Muscle of leg (tissue), 16 donors: ENCODE measurements at places on chromosomes 1 and 21. TPM values are rescaled to one million over a fixed set of nuclear protein-coding genes. Genes with fewer than 3 reads are reported as not detected.

Gene EXO1
- 6.4 TPM for total RNA-seq

Gene CELA2B
- 2.7 TPM for total RNA-seq

Gene CDCA8
- total RNA-seq = 2.2 TPM

- H3K36me3 ChIP-seq = no peaks in the 10 kb centered on the region
- no peak for DNase-seq
- no peak overlapping the region for H3K27ac ChIP-seq
- H3K4me3 ChIP-seq = no peak overlapping the region
Observed at GRCh38 chr1:111320066-111320879, 29.6 kb downstream of the CHIA start.

GRCh38 chr1:18861082-18861481 is 1.6 kb upstream of the TAS1R2 start:
- no peak for DNase-seq
- H3K27ac ChIP-seq = no peak overlapping the region
- no peaks in the 10 kb centered on the region for H3K4me1 ChIP-seq
- H3K27me3 ChIP-seq = peaks cover 11% of the 10 kb centered on the region
- no peak overlapping the region for H3K4me3 ChIP-seq

GRCh38 chr1:56773341-56774066 is 45.7 kb downstream of the FYB2 start:
- no peak overlapping the region for H3K27ac ChIP-seq
- DNase-seq = no peak
- H3K4me1 ChIP-seq = no peaks in the 10 kb centered on the region
- H3K27me3 ChIP-seq = no peaks in the 10 kb centered on the region
